ENCODE measurements at places on chromosomes 6 and 20. TPM values are rescaled to one million over a fixed set of nuclear protein-coding genes. Genes with fewer than 3 reads are reported as not detected.
A peak's percentile ranks its signal among the peaks of the same experiment; 100 is the strongest.

The TRMT11 gene
- total RNA-seq = 37.4 TPM

The COL21A1 gene
- total RNA-seq = not detected

- DNase-seq = no peak
These were observed 17.0 kb downstream of the RPS6KA2 start for GRCh38 chr6:166610069-166610468.

The MAVS gene
- total RNA-seq = 21.0 TPM

The LRRC1 gene
- total RNA-seq = 3.2 TPM

DNA sequence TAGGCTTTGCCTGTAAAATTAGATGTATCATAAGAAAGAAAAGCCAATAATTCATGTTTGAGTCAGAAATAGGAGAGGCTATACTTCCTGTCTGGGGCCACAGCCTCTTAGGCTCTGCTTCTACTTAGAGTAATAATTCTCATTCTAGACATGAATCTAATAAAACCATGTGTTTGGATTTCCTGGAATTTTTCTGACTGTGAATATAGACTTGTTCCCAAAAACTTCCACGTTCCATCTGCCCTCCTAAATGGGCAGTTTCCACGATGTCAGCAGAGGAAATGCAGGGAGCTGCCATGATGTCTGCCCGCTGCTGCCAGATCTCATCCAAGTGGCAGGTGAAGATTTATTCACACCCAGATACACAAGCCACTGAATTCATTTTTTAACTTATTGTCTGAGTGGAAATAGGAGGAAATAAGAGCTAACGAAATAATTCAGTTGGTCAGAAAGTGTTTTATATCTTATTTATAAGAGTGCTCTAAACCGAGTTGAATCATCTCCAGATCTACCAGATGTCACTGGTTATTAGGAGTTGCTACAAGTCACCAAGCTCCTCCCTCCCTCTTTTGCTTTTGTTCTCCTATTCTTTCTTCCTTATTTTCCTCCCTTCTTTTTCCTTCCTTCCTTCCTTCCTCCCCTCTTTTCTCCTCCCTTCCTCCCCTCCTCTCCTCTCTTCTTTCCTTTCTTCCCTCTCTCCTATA, 69.3 kb downstream of the ALDH8A1 start:
- DNase-seq = no peak

GRCh38 chr6:90297115-90297866, 648 bp upstream of the BACH2 start:
- no peak for DNase-seq

DNA sequence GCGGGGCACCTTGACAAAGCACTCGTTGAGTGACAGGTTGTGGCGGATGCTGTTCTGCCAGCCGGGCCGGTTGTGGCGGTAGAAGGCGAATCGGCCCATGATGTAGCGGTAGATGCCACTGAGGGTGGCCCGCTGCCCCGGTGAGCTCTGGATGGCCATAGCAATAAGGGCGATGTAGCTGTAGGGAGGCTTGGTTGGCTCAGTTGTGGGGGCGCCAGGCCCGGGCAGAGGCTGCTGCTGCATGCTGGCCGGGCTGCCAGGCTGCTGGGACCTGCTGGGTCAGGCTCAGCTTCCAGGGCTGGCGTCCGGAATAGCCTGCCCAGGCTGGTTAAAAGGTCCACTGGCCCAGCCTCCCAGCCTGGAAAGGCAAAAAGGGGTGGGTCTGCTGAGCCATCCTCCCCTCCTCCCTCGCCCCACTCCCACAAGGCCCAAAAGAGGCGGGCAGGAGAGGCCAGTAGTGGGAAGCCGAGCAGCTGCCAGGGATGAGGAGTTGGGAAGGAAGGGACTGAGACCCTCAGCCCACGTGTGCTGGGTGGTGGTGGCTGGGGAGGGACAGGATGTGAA, at the start of gene FOXS1:
FOXS1 (minus strand) TSS at position 305 of the 564 bp plus-strand sequence; CDS start at position 243, 62 bp downstream.
- DNase-seq = no peak

The GPR6 gene
- total RNA-seq = not detected

GRCh38 chr6:75116946-75117345, 88.9 kb downstream of the COL12A1 start:
- no peak for DNase-seq

DNA sequence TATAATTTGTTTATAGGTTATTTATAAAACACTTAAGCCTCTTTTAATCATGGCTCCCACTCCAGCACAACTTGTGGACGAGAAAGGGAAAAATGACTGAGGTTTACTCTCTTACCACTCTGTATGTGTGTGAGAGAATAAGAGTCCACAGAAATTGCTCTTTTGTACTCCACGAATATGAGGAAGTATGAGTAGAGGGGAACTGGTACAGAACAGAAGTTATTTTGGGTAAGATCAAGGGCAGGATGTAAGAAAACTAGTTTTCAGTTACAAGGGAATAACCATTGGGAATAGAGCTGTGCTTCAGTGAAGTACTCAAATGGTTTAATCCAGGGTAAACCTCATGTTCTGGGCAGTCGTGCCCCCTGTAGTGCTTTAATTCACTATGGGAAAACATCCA, 72.6 kb downstream of the REV3L start:
- DNase-seq = no peak

The BPIFA1 gene
- not detected for total RNA-seq

DNA sequence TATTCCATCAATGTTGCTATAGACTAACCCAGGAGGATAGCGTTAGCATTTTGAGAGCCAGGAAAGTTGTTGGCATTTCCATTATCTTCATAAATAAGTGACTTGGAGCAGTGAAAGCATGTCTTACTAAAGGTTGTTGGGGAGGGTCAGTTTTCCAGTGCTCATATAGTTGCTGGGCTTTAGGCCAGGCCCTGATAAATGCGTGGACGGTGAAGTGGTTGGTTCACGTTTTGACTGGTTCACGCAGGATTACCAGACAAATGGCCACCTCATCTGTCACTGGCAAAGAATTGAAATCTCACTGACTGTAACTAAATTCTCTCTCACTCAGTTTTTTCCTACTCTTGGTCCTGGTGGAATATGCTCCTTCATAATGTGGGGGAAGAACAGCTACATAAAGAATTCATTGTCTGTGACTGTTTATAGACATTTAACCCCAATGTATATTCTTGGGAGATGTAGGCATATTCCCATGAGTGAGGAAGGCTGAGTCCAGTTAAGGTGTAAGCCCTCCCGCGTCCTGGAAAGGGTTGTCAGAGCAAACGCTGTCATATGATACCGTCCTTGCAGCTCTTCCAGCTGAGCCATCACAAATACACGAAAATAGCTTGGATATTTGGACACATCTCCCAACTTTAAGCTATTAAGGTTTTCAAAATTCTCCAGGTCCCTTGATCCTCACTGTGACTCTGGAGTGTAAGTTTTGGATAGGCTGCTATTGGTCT, 27.8 kb downstream of the LRRC1 start:
- no peak for DNase-seq

DNA sequence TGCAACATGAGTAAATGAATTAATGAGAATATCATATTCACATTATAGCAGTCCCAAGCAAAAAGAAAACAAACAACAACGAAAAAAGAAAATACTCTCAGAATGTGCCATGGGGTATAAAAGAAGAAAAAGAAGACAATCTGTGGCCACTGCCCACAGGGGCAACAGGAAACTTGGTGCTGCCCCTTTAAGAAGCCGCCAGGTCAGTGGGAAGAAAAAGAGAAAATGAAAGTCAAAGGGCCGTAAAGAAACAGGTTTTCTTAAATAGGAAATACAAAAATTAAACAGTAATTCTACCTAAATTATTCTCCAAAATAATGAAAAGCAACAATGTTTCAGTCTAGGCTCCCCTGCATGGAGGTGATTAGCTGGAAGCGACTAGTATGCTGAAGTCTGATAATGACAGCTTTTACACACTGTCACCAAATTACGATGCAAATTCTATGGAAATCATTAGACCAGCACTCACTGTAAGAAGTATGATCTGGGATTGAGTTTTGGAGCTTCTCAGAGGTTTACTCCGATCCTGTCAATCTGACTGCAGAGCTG, 23.6 kb downstream of the GMDS start:
- no peak for DNase-seq

GRCh38 chr6:157184202-157185015, 138.9 kb downstream of the TMEM242 start:
- peak; percentile 25 for DNase-seq

The ATP9A gene
- total RNA-seq = 28.7 TPM

DNA sequence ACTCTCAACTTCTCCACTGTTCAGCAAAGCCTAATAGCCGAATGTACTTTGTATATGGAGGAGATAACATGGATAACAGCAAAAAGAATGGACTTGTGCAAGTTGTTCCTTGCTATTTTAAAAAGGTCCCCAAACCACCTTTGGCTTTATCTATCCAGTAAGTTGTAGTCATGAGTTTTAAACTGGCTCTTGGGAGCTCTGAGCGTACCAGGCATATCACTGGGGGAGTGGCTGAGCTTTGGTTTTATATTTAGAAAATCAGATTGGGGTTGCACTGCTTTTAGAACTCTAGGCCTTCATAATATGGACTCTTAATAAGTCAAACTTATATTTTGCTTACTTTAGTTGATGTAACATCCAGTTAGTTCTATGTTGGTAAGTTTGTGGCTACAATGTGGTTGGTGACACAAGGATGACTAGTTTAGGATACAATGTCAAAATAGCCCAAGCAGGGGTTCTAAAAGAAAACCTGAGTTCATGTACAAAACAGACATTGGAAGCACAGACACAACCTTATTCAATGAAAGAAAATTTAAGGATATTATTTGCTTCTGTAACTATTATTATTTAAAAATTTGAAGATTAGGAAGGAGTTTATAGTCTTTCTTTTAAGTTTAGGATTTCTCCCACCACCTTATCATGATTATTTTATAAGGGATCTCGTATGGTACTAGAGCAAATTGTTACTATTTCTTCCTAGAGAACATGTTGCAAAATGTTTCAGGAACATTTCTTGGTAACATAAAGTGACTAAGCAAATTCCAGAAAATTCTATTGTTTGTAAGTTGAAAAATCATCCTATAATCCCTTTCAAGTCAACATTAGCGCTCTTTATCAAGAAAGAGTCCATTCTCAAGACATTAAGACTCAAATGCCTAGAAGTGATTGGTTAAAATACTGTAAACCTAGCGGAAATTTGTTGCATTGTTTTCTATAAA, 165.8 kb upstream of the SUPT3H start:
- no peak for DNase-seq

The LST1 gene
- total RNA-seq = not detected

GRCh38 chr20:11195899-11196558, 522.2 kb upstream of the JAG1 start:
- no peak for DNase-seq

- no peak for DNase-seq
These were observed 83.2 kb upstream of the EYA2 start for GRCh38 chr20:46811224-46812084.

DNA sequence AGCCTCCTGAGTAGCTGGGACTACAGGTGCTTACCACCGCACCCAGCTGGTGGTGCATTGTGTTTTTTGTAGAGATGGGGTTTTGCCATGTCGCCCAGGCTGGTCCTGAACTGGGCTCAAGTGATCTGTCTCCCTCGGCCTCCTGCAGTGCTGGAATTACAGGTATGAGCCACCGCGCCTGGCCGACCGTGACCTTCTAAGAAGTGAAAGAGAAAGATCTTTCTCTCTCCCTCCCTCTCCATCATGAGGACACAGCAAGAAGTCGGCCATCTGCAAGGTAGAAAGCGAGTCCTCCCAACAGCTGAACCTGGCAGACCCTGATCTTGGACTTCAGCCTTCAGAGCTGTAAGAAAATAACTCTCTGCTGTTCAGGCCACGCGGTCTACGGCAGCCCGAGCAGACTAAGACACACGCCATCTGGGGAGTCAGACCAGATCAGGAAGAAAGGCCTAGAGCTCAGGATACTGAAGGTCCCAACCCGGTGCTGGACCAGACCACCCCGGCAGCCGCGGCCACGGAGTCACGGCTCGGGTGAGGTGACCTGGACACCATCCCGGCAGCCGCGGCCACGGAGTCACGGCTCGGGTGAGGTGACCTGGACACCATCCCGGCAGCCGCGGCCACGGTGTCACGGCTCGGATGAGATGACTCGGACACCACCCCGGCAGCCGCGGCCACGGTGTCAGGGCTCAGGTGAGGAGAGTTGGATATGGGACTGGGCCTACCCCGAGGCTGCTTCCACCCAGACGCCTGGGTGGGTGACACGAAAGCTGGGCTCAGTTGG, 9.6 kb downstream of the GMEB2 start:
- no peak for DNase-seq

DNA sequence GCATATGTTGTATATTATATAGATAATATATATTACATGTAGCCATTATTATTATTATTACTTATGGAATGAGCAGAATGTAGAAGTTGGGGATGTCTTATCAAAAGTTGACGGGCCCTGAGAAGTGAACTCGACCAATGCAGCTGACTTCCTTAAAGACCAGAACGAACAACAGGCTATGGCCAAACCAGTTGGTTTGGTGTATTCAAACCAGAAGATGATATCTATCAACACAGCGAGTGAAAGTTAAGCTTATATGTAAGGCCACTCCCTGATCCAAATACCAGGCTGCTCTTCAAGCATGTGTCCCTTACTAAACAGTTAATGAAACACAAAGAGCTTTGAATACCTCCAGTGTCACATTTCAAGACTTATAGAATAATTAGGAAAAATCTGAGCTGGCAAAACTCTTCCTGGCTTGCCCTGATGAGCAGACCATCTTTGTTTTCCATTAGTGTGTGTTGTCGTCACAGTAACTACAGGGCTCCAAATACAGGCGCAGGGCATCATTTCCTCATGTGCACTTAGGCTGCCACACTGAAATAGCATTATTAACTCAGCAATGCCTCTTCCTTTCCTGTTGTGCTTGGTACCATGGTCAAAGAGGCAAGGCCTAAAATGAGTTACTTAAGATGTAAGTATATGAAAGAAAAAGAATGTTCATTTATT, 6.6 kb downstream of the FILIP1 start:
- no peak for DNase-seq

The WFDC2 gene
- total RNA-seq = not detected

The DDR1 gene
- 18.4 TPM for total RNA-seq

The FITM2 gene
- 14.3 TPM for total RNA-seq

- DNase-seq = no peak
These were observed 1.3 kb upstream of the DNAH8 start for GRCh38 chr6:38713812-38714211.

- DNase-seq = no peak
These were observed 39.3 kb downstream of the ATRN start for GRCh38 chr20:3510110-3510509.

The SLC35F1 gene
- 0.17 TPM for total RNA-seq

GRCh38 chr6:169677096-169677495, 24.7 kb downstream of the WDR27 start:
- DNase-seq = no peak

- DNase-seq = no peak
These were observed 303.6 kb upstream of the POU3F2 start for GRCh38 chr6:98530732-98531131.

DNA sequence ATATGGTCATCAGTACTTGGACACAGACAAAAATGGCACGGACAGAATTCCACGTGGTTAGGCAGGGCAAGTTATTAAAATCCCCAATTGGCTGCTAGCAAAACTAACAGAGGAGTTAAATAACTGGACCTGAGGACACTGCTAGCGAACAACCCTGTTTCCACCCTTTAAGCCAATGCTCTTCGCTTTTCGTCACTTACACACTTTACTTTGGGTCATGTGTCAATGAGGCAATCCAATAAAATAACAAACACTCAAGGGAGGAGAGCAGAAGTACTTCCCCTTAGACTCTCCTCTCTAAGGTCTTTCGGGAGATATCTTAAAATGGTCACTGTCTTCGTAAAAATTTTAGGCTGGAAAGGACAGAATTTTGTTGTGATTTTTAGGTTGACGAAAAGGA, 68.6 kb downstream of the LCA5 start:
- no peak for DNase-seq

The ADGRF5 gene
- not detected for total RNA-seq

GRCh38 chr20:38152175-38152620, 12.9 kb downstream of the TGM2 start:
- no peak for DNase-seq
